Endodermal cell (in vitro differentiated cells): ENCODE measurements at places on chromosomes 5 and 9. TPM values are rescaled to one million over a fixed set of nuclear protein-coding genes. Genes with fewer than 3 reads are reported as not detected.

SRD5A1 gene
- 8.7 to 16.2 TPM (median 13.8 TPM) in 3 replicates for total RNA-seq

FOXD4L4 gene
- total RNA-seq: 0.19 to 0.35 TPM (median 0.31 TPM) in 3 replicates

ACER2 gene
- 1.2 to 2.3 TPM (median 2.1 TPM) in 3 replicates for total RNA-seq

- no peak for DNase-seq
Observed at GRCh38 chr5:82466986-82467561, 188.9 kb upstream of the RPS23 start.

DNA sequence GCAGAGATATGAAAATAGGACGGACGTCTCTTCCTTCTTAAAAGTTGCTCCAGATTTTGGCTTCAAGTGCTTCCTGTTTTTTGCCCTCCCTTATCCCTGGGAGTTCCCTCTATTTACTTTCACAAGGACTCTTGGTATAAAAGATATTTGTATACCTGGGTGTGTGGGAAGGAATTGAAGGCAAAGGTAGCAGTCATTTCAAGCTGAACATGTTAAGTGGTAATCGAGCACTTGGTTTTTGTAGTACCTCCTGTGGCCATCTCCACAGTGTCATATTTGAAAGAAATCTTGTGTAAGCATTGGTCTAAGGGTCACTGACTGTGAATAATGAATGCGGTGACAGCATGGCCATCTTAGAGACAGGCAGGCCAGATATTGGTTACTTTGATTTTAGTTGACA, 593.6 kb downstream of the MTRR start:
- DNase-seq: no peak

GRCh38 chr5:143054480-143054941, 284.3 kb downstream of the ARHGAP26 start:
- DNase-seq: no peak
